ENCODE measurements at places on chromosomes 1 and 21.

GRCh38 chr1:183209533-183210158, 23.6 kb downstream of the LAMC2 start:
- DNase-seq: no peak

DNA sequence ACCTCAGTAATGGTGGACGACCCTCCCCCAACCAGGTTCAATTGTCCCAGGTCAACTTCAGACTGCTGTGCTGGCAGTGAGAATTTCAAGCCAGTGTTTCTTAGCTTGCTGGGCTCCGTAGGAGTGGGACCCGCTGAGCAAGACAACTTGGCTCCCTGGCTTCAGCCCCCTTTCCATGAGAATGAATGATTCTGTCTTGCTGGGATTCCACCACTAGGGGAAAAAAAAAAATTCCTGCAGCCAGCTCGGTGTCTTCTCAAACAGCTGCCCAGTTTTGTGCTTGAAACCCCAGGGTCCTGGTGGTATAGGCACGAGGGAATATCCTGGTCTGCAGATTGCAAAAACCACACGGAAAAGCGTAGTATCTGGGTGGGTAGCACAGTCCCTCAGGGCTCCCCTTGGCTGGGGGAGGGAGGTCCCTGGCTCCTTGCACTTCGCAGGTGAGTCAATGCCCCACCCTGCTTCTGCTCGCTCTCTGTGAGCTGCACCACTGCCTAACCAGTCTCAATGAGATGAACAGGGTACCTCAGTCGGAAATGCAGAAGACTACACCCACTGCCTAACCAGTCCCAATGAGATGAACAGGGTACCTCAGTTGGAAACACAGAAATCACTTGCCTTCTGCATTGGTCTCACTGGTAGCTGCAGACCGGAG, 41.5 kb downstream of the GBP6 start:
- no peak for DNase-seq

DNA sequence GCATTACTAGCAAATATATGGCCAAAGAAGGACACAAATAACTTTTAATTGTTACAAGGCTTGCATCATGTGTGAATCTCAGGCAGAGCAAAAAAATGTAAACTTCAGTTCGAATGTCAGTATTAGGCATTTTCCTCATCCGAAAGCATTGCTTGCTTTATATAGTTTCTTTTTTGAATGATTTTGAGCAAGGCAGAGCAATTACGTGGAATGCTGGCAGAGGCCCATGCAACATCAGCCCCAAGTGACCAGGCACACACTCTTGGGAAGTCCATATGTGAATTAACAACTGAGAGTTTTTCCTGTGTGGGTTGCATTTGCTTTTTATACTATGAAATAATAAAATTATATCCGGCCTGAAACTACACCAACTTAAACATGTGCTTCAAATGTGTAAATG, 274.8 kb downstream of the PTPRC start:
- no peak for DNase-seq

- no peak for DNase-seq
Observed at GRCh38 chr1:3914331-3914851, 14.3 kb upstream of the C1orf174 start.

GRCh38 chr1:33683913-33684312, 180.0 kb upstream of the HMGB4 start:
- DNase-seq: no peak

DNA sequence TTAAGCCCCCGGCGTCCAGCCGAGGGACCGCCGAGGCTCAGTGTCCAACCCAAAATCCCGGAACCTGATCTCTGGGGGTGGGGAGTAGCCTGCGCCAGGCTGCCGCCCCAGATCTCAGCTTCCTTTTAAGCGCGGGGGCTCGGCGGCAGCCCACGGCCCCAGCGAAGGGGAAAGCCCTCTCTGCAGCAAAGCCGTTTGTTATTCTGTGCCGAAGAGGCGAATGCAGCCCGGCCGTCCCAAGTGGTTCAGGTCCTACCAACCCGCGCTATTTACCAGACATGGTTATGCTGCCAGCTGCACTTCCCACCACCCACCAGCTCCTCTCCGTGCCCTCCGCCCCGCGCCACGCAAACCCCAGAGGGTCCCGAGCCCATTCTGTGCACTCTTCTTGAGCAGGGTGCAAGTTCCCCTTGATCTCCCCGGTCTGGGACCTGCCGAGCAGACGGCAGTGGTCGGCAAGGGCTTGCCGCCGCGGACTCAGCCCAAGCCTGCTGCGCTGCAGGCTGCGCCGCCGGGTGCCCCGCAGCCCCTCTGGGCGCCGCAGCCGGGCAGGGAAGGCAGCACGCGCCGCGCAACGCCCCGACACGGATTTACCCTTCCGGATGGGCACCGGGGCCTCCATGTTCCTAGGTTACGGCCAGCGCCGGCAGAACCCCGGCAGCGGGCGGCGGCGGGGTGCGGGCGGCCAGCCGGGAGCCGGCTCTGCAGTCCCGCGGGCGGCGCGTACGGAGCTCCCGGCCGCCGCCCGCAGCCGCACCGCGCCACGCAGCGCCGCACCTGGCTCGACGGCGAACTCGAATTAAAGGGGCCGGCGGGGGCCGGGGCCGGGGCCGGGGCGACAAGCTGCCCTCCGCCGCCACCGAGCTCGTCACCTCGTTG, 738 bp upstream of the KCNA2 start:
- DNase-seq: peak; percentile 23

- no peak for DNase-seq
Observed at GRCh38 chr1:54453022-54453421, 46.8 kb upstream of the SSBP3 start.

DNA sequence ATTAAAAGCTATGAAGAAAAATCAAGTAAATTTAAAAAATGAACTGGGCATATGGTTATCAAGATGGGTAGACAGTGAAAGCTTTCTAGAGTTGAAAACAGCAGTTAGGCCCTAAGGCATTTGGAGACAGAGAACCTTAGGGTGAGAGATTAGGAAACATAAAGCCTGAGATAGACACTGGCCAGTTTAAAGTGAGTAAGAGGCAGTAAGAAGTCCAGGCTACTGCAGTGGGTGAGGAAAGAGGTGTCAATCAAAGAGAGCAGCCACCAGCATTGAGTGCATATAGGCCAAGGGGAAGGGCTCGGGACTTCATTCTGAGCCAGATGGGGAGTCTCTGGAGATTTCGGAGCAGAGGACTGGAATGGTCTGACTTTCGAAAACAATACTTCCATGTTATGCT, 1360.5 kb upstream of the ADGRL4 start:
- no peak for DNase-seq

GRCh38 chr1:248892590-248892989, 13.4 kb upstream of the PGBD2 start:
- no peak for DNase-seq

DNA sequence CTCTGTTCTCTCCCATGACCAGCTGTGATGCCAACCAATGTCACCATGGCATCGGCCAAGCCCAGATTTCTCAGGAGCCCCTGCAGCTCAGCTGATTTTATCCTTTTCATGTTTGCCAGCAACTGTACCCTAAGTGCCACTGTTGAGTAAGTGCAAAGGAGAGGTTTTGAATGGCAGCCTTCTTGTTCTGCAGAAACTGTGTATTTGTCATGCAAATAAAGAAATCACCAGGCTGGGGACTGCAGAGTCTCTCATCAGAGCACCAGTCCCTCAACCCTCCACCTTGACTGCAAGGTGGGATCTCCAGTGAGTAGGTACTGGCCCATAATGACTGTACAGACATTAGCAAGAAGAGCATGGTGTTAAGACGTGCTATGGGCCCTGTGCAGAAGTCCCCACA, 26.6 kb downstream of the C8B start:
- no peak for DNase-seq

DNA sequence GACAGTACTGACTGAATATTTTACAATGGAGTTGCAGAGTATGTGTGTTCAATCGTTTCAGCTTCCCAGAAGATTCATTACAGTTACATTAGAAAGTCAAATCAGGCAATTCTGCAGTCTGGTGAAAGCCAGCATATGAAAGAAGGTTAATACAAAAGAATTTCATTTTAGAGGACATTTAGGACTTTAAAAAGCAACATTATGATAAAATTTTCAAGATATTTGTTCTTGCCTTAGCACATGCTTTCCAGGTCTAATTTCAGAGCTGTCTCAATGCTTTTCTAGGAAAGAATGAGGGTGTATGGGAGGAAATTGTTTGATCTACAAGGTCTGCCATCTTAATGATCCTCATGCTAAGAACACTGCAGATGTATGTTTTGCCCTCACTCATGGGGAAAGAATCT, 63.2 kb downstream of the RERE start:
- DNase-seq: no peak

- DNase-seq: no peak
Observed at GRCh38 chr1:23673086-23673813, 18.4 kb upstream of the RPL11 start.

DNA sequence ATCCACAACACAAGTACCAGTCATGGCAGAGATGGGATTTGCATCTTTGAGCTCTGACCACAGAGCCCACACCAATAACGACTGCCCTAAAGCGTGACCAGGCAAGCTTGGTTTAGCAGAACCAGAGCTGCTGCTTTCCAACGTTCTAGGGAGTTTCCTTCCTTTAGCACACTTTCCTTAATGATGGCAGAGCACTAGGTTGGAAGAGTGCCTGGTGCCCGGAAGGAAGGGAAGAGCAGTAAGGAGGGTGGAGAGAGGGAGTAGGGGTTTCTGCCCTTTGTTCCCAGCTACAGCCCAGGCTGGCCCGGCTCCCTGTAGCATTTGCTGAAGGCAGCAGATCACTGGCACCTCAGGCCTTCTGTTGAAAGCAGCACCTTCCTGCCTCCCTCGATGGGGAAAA, 6.1 kb upstream of the EVA1C start:
- DNase-seq: no peak

- DNase-seq: no peak
Observed at GRCh38 chr21:36491209-36491910, 11.4 kb upstream of the CLDN14 start.

DNA sequence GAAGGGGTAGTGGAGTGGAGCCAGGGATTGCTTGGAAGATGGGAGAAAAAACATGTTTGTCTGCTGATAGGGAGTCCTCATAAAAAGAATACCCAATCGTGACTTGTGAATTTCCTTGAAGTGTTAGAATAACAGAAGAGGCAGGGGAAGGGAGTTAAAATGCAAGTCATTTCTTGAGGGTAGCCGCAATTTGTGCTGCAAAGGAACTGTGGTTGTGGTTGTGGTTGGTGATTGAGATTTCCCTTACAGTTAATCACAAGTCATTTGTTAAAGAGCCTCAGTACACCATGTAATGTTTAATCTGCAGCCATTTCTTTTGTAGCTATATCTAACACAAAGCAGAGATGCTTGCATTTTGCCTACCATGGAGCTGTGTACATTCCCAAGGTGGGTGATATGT, 38.5 kb upstream of the EGLN1 start:
- no peak for DNase-seq

DNA sequence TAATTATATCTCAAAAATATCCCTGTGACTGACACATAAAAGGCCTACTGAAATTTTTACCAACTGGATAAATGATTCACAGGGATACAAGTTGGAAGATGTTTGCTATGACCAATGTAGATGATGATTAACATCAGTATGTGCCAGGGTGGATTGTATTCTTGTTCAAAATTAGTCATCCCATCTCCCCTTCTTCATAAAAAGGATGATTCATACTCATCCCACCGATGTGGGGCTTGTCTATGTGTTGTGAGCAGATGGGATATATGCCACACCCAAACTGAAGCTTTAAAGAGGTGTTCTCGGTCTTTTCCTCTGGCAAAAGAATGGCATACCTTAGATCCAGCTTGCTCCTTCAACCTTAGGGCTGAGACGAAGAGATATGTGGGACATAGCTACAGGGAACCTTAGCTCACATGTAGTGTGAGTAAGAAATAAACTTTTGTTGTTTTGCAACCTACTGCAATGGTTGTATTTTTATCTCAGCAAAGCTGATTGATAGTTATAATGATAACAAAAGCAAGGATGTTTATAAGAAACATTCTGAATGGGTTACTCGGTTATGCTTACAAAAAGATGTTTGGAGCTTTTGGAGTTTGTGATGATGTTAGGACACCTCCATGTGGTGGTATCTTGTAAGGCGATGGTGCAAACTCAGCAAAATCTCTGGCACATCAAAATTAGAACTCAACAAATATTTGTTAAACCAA, 29.4 kb downstream of the SPATA17 start:
- peak; percentile 1 for DNase-seq

DNA sequence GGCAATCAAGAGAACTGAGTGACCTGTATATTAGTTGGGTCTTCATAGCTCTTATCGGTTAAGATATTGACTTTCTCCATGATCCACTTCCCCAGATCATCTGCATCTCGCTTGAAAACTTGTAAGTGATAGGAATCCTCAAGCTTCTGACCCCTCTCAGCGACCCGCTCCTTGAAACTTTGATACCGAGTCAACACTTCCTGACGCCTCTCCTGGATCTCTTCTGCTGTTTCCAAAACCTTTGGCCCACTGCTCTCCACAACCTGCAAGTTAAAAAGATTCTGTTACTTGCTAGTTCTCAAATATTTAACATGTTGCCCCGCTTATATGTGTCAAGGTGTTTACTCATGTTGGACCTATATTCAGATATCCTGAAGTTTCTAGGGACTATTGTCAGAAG, 1.4 kb downstream of the SPTA1 start:
- no peak for DNase-seq

DNA sequence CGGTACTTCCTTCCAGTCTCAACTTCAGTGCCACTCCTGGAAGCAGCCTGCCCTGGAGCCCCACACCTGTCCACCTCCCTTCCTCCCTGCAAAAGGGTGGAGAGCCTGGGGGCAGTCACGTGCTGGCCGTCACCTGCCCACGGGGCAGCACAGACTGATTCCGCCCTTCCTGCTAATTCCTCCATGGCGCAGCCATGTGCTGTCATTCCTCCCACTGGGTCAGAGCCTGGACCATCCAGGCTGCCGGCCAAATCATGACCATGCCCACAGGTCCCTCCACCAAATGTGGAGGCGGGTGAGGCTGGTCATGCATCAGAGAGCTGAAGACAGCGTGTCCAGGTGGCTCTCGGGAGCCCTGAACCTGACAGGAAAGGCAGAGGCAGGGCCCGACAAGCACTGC, 24.4 kb upstream of the GPR153 start:
- no peak for DNase-seq

- DNase-seq: no peak
Observed at GRCh38 chr1:152036267-152037216, at the start of gene S100A11. S100A11 (minus strand) TSS chr1:152037004; CDS start chr1:152036915, 89 bp downstream.

All from COR-L47 (cell line).